ENCODE measurements at places on chromosomes 4 and X. TPM values are rescaled to one million over a fixed set of nuclear protein-coding genes. Genes with fewer than 3 reads are reported as not detected.

The GRID2 gene
- total RNA-seq, result 0.10 TPM

The CXCL1 gene
- 120 TPM for total RNA-seq

The FREM3 gene
- total RNA-seq, result 0.07 TPM

The TRPC5OS gene
- total RNA-seq, result not detected

The XAGE1B gene
- total RNA-seq, result not detected
